ENCODE measurements at places on chromosomes 6 and 20. TPM values are rescaled to one million over a fixed set of nuclear protein-coding genes. Genes with fewer than 3 reads are reported as not detected.

Gene NFATC2
- 2.9 TPM for total RNA-seq

Gene PSMB8
- 84.1 TPM for total RNA-seq

Gene KCNG1
- 50.8 TPM for total RNA-seq

Gene GID8
- 32.9 TPM for total RNA-seq

Gene RNF217
- 23.8 TPM for total RNA-seq

Gene AGPAT4
- 8.6 TPM for total RNA-seq

Gene SIRPD
- not detected for total RNA-seq

Gene MOG
- not detected for total RNA-seq

Gene IL17A
- not detected for total RNA-seq

Gene STX11
- 4.1 TPM for total RNA-seq

Gene NRM
- total RNA-seq: 10.4 TPM

Gene ZKSCAN8
- total RNA-seq: 16.4 TPM

Gene OR12D3
- not detected for total RNA-seq

Gene JPH2
- 2.4 TPM for total RNA-seq

Gene TCP11
- total RNA-seq: not detected

Gene ESR1
- not detected for total RNA-seq

Gene EYS
- total RNA-seq: not detected

Gene PI3
- total RNA-seq: not detected

Gene GPR63
- total RNA-seq: 1.8 TPM

Gene RAET1L
- 1.8 TPM for total RNA-seq

Gene TCEA2
- 24.4 TPM for total RNA-seq

Gene NDUFAF4
- 24.4 TPM for total RNA-seq

Gene SOX12
- total RNA-seq: 10.2 TPM

Gene CD2AP
- total RNA-seq: 43.3 TPM

Gene ADGRF5
- total RNA-seq: 0.13 TPM

Gene SAMD5
- 6.1 TPM for total RNA-seq

Gene ERVFRD-1
- total RNA-seq: not detected

Gene CASS4
- total RNA-seq: not detected

Gene SLC39A7
- total RNA-seq: 94.9 TPM

Gene SLC24A3
- not detected for total RNA-seq

Gene GMDS
- total RNA-seq: 40.5 TPM

Gene CCN6
- 1.5 TPM for total RNA-seq

Gene C20orf141
- total RNA-seq: not detected

Gene HLA-DOA
- 0.71 TPM for total RNA-seq

Gene RPS6KA2
- 51.9 TPM for total RNA-seq

Gene ZNF391
- 4.4 TPM for total RNA-seq

Gene GJA1
- total RNA-seq: 299 TPM

Gene BTNL2
- not detected for total RNA-seq

Gene PCSK2
- total RNA-seq: 0.04 TPM

Gene SLC22A7
- not detected for total RNA-seq

Gene TRAPPC3L
- total RNA-seq: not detected

Gene DLK2
- not detected for total RNA-seq

Gene DSN1
- 9.5 TPM for total RNA-seq

Gene SLC2A10
- total RNA-seq: 11.9 TPM

Gene GPR31
- not detected for total RNA-seq

Gene LGSN
- not detected for total RNA-seq

Gene SLC22A16
- total RNA-seq: 0.71 TPM

Gene PACRG
- 1.7 TPM for total RNA-seq

Gene MOXD1
- 22.6 TPM for total RNA-seq

Gene ITCH
- 47.8 TPM for total RNA-seq

Gene DSP
- 220 TPM for total RNA-seq

Gene TRIM15
- total RNA-seq: not detected

Gene PAX1
- total RNA-seq: not detected

Gene PSORS1C2
- not detected for total RNA-seq

Gene TMEM217
- 4.0 TPM for total RNA-seq

Gene C20orf202
- not detected for total RNA-seq

Gene TNNC2
- not detected for total RNA-seq

Gene KCNK17
- total RNA-seq: not detected
